CD4-positive, alpha-beta T cell treated with Interleukin-17A for 4 hours (primary cell): ENCODE measurements at places on chromosomes 4 and X.

- no peak for DNase-seq
Measured at GRCh38 chr4:101200561-101200960, 146.8 kb downstream of the PPP3CA start.

- no peak for DNase-seq
Measured at GRCh38 chr4:20266215-20267082, 14.7 kb downstream of the SLIT2 start.

DNA sequence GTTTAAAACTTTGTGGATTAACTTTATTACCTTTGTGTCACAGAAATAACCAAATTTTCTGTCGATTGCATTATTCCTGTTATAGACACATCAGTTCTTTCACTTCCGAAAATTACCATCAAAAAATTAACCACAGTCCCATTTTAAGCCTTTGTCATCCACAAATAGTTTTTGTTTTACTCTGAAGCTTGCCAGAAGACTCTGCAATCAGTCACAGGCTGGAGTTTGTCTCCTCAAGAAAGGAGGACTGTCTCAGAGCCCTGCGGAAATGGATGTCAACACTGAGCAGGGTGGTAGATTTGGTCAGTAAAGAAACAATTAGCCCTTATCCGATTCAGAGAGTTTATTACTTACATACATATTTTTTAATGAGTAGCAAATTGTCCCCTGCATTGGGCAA lies 20.1 kb upstream of the TCEAL4 start:
- no peak for DNase-seq

GRCh38 chrX:11474576-11474975 lies 181.4 kb downstream of the AMELX start:
- no peak for DNase-seq

DNA sequence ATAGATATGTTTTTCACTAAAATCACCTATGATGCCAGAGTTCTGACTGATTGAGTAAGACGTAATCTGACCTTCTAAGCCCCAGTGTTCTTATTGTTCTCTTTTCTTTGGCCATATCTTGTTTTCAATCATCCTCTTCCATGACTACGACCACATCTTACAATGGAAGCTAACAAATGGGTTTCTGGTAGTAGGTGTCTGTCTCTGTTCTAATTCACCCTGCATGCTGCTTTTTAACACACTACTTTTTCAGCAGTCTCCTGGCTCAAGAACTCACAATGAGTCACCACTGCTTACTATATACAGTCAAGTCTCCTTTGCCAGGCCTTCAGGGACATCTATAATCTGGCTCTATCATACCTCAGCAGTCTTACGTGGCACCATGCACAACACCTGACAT lies 146.1 kb downstream of the NEXMIF start:
- no peak for DNase-seq

- no peak for DNase-seq
Measured at GRCh38 chr4:110119880-110120279, 78.5 kb downstream of the ELOVL6 start.

DNA sequence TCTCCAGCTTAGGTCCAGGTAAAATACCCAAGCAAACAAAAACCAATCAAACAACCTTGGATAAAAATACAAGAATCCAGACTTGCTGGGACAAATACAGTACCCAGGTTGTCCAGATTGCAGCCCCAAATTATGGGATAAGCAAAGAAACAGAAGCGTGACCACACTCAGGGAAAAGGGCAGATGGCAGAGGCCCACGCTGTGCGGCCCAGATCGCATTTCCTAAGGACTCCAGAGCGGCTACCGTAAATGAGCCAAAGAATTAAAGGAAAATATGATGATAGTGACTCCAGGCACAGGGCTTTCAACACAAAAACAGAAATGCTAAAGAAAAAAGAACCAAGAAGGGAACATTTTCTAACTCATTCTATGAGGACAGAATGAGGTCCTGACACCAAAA lies 50.3 kb downstream of the FGFRL1 start:
- DNase-seq: no peak

DNA sequence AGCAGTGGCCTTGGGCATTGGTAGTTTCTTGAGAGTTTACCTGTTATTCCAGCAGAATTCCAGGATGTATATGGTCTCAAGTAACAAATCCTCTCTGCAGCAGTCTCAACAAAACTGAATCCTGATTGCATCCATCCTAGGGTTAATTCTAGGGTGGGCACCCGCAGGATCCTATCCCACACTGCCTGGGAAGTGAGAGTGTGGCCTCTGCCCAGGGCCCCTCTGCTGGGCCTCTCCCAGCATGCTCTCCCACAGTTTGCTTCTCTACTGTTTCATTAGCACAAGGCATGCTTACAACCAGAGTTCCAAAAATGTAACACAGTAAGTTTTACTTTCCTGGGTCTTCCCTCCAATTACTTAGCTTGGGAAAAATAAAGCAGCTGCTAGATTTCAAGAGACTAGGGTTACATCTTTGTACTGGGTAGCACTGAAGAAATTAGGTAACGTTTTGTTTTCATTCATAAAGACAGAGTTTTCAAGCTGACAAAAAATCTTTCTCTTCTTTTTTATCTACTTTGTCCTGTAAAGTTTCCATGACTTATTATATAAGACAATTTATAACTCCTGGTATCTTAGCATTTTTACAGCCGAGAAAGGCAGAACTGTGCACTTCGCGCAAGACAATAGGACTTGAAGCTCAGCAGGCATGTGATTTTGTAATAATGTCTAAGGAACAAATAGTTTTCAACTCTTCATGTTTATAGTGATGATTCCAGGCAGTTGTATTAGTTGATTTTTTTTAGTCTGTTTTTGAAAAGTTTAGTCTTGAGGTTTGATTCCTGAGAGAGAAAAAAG lies 131.2 kb upstream of the PCDH18 start:
- DNase-seq: no peak

DNA sequence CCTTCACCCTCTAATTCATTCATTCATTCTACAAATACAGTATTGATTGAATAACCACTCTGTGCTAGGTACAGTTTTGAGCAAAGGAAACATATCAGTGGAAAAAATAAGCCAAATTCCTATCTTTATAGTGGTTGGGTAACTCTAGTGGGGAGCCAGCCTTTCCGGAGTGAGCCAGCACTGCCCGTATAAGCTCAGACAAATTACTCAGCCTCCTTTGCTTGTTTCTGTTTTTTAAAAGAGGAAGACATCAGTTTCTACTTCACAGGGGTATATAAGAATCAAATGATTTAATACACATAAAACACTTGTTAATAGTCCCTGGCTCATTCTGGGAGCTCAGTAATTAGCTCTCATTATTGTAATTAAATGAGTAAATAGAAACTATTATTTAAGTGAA lies 238.2 kb upstream of the MAD2L1 start:
- DNase-seq: no peak
